ENCODE measurements at places on chromosomes 7 and 10. TPM values are rescaled to one million over a fixed set of nuclear protein-coding genes. Genes with fewer than 3 reads are reported as not detected.

The INA gene
- 6.4 TPM for total RNA-seq

The RPEL1 gene
- total RNA-seq, result under 0.01 TPM

The LIPK gene
- not detected for total RNA-seq

The HOXA9 gene
- 0.28 TPM for total RNA-seq

The CYP3A4 gene
- not detected for total RNA-seq

The SCART1 gene
- total RNA-seq, result 0.28 TPM

The LRRD1 gene
- under 0.01 TPM for total RNA-seq

The CCT6A gene
- 311 TPM for total RNA-seq

The CALHM1 gene
- total RNA-seq, result not detected

The FXYD4 gene
- not detected for total RNA-seq

The PRPS1L1 gene
- not detected for total RNA-seq

The MMD2 gene
- not detected for total RNA-seq

DNA sequence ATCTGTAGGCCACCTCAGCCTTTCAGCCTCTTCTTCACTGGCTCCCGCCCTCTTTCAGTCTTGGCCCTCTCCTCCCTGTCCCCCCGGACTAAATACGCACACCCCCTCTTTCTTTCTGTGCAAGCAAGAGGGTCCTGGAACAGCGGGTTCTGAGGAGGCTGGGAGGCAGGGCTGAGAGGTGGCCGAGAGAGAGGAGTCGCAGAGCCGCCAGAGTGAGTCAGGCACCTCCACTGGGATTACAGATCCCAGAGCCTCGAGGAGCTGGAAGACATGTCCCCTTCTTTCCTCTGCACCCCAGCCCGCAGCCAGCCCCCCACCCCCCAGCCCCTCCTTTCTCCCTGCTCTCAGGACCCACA, 182 bp downstream of the CCDC136 start:
- peak; percentile 27 for DNase-seq

DNA sequence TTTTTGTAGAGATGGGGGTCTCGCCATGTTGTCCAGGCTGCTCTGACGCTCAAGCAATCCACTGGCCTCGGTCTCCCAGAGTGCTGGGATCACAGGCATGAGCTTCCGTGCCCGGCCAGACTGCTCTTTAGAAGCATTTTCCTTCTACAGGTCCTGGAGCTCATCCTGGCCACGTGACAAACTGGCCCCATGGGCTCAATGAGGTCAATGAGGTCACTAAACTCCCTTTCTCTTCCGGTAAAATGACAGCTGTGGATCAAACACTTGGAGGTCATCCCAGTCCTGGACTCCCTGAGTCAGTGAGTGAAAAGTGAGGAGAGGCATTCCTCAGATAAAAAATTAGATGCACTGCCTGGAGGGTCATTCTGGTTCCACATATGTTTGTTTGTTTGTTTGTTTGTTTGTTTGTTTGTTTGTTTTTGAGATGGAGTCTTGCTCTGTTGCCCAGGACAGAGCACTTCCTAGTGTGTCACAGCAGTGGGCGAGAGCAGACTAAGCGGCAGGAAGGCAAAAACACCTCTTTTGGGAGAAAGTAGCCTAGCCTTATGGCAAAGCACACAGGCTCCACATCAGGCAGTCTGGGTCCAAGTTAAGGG, 134.9 kb downstream of the TNS3 start:
- no peak for DNase-seq

- DNase-seq, result no peak
These were observed 90.1 kb downstream of the PCDH15 start for GRCh38 chr10:54710918-54711317.

DNA sequence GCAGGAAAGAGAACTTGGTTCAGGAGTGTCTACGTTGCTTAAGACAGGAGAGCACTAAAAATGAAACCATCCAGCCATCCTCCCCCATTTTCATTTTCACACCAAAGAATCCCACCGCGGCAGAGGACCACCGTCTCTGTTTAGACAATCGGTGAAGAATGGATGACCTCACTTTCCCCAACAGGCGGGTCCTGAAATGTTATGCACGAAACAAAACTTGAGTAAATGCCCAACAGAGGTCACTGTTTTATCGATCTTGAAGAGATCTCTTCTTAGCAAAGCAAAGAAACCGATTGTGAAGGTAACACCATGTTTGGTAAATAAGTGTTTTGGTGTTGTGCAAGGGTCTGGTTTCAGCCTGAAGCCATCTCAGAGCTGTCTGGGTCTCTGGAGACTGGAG, 1.4 kb upstream of the IL6 start:
- DNase-seq, result peak; percentile 48

DNA sequence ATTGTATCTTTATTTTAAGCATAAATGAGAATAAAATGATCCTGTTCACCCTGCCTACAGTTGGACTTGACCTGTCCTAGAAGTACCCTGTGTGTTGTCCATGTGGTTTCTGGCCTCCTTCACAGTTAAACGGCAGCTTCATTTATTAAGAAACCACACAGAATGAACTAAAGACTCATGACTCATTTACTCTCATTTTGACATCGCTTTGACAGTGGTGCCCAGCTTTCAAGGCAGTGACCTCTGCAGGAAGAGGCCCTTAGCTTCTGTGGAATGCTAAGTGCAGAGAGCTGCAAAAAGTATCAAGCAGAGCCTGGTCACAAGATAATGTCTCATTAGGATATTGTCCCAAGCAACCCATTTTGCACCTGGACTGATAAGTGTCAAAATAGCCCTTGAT, 93.4 kb downstream of the AVL9 start:
- DNase-seq, result peak; percentile 73

- no peak for DNase-seq
These were observed 328.1 kb downstream of the KCNMA1 start for GRCh38 chr10:77309509-77309908.

DNA sequence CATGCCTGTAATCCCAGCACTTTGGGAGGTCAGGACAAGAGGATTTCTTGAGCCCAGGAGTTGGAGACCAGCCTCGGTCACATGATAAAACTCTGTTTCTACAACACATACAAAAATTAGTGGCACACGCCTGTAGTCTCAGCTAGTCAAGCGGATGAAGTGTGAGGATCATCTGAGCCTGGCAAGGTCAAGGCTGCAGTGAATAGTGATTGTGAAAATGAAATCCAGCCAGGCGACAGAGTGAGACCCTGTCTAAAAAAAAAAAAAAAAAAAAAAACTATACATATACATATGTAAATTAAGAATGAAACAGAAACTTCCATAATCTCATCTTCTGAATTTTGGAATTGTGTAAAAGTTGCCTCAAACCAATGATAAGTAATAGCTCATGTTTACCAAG, 18.2 kb upstream of the FAM170B start:
- no peak for DNase-seq

GRCh38 chr7:6480323-6480660, 32.5 kb upstream of the DAGLB start:
- DNase-seq, result no peak

GRCh38 chr7:98493030-98493778, 92.3 kb upstream of the BAIAP2L1 start:
- no peak for DNase-seq

- DNase-seq, result no peak
These were observed 9.3 kb upstream of the MYL7 start for GRCh38 chr7:44150466-44150832.

- DNase-seq, result no peak
These were observed 22.9 kb downstream of the TBXAS1 start for GRCh38 chr7:139851770-139852481.

DNA sequence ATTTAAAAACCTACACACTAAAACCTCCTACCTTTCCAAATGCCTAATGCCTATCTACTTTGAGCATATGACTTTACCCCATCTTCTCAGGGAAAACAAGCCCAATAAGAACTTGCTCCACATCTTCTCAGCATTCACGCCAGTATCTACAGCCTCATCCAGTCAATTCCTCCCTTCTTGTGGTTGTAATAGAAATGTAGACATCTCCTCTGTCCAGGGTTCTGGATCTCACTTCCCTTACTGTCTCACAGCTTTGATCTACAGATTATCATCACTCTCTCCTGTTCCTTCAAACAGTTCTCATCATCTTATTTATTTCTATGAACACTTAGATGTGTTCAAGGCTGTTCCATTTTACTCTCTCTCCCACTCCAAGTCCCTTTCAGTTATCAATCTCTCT, 70.4 kb upstream of the NOBOX start:
- DNase-seq, result no peak

GRCh38 chr7:149261316-149261828, 624 bp upstream of the ZNF783 start:
- peak; percentile 52 for DNase-seq

DNA sequence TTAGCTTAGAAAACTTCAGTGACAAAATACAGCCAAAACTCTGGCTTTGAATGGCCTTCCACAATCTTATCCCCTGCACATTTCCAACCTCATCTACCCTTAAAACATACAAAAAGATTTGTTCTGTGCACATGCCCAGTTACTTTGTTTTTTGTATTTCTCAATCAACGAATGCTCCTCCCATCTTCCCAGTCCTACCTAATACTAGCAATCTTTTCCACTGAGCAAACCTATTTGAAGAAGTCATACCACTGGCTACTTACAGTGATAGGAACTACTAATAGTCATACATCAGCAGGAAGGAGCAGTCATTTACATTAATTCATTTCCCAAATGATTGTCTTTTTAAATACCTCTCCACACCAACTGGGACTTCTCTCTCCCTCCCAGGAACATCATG, 2.5 kb downstream of the USP54 start:
- peak; percentile 32 for DNase-seq

DNA sequence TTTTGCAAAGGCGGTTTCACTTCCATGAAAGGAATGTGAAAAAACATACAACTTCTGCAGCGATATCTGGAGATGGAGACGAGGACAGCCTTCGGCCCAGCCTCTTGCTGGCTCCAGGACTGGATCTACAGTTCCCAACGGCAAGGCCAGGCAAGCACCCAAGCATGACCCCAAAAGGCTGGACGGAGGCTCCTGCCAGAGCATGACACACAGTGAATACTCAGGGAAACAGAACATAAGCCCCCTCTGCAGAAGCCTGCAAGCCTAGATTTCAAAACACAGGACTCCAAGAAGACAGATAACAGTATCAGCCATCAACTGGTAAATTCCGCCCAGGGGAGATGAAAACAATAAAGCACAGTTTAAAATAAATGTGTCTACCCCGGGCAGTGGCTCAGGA, 3.3 kb upstream of the LRRC27 start:
- no peak for DNase-seq

DNA sequence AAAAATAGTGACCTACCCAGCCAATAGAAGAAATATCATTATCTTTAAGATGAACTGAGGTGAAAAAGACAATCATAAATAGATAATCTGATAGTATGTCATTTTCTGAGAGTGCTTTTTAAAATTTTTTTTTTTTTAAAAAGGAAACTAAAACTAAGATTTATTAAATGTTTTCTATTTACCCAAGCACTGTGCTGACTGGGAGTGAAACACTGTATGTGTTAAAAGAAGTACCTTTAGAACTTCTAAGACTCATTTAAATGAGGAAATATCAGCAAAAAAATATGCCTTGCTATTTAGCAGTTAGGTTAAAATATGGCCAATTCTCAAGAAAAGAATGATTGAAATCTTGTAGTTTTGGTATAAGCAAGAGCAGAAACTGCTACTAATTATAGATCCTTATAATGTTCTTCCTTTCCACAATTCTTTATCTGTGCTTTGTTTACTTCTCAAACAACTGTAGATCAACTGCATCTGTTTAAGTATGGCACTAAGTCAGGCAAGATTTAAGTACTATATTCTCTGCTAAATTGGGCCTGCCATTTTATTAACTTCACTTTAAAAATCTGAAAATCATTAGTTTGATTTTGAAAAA, 39.5 kb upstream of the WNT2 start:
- no peak for DNase-seq

DNA sequence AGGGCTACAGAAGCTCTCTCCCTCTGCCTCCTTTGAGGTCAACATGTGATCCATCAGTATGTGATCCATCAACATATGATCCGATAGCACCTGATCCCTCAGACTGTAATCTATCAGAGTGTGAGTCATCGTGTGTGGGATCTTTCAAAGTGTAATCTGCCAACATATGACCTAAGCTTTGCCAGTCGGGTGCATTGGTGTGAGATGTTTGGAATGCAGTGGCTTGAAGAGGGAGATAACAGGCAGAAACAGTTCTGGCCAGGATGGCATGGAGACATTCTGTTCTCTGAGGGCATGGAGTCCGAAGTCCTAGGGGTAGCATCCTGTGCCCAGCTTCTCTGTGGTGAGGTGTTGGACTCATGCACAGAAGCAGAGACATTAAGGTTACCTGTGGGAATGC, 217.7 kb upstream of the ETV1 start:
- no peak for DNase-seq

- DNase-seq, result peak; percentile 28
These were observed 227.2 kb upstream of the GRB10 start for GRCh38 chr7:51009716-51010496.

- DNase-seq, result no peak
These were observed 531.3 kb upstream of the FZD8 start for GRCh38 chr10:36173364-36173763.

DNA sequence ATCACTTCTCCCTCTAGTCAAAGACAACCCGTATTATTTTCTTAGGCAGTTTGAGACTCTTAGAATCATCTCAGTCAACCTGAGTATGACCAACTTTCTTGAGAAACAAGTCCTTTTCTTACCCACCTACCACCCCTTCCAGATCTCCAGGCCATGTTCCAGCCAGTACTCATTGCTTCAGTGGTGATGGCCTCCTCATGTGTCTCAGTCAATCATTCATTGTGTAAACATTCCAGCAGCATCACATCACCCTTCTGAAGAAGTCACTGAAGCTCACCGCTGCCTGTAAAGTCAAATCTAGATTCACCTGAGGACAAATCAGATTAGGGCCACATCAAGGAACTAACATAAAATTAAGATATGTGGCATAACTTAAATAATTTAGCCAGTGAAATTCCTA, 467.2 kb upstream of the NRP1 start:
- DNase-seq, result peak; percentile 25

GRCh38 chr10:24790599-24790998, 66.9 kb upstream of the ARHGAP21 start:
- DNase-seq, result no peak

- DNase-seq, result no peak
These were observed 20.2 kb upstream of the OPTN start for GRCh38 chr10:13079776-13080050.

DNA sequence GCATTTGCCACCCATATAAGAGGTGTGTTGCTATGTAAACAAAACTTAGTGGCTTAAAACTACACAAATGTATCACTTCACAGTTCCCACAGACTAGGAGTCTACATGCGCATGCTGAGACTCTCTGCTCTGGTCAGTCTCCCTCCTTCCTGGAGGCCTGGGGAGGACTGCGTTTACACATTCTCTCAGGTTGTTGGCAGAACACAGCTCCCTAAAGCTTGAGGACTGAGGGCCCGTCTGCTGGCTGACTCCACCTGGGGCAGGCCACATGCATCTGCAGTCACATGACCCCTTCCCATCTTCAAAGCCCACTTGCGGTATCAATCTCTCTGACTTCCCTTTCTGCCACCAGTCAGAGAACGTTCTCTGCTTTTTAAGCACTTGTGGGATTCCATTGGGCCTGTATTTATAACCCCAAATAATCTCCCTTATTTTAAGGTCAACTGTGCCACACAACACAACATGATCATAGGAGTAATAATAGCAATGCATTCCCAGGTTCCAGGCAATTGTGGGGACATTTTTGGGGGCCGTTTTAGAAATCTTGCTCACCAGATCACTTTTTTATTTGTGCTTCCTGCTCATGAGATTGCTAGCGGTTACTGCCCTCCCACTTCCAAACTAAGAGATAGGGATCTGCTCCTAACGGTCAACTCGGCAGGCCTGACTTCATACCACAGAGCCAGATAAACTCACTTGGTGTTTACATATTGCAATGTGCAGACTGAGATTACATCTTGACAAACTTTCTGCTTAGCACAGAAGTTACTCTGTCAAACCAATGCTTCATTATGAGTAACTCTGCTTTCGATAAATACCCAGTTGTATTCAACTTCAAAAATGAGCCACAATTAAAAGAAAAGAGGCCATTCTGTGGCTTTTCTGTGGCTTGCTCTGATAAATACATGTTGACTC, 96.3 kb downstream of the ALOX5 start:
- peak; percentile 87 for DNase-seq

Data from IMR-90 (cell line).